Thyroid gland (tissue), 4 donors: ENCODE measurements at places on chromosomes 2 and 18.

GRCh38 chr2:227260041-227260440 lies 65.0 kb upstream of the MFF start:
- no peak for DNase-seq

GRCh38 chr2:113173542-113174375 lies at the start of gene PSD4:
Gene PSD4 (plus strand): TSS chr2:113173971. CDS start chr2:113182457, 8,486 bp downstream.
- DNase-seq = peak; percentile 67

- no peak for DNase-seq
These were observed 184.7 kb upstream of the GLI2 start for GRCh38 chr2:120550893-120551446.

DNA sequence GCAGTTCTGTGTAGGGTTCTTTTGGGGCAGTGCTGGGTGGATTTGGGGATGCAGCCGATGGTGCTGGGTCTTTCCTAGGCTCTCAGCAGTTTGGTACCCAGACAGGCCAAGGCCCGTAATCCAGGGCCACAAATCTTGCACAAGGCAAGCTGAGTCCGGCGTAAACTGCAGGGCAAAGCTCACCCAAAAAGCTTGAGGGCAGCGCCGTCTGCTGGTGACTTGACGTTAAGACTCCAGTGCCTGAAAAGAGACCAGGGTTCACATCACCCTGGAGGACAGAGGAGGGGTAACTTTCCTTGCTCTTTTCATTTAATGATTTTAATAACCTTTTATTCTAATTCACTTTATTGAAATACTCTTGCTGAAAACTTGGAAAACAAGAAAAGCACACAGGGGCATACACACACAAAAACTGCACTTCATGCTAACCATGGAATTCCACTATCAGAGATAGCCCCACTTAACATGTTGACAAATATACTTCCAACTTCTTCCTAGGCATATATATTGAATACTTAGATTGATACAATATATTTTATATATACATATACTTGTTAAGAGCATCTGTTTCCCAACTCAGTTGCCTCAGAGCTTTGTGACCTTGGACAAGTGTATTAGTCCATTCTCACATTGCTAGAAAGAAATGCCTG lies 38.9 kb downstream of the CNGA3 start:
- peak; percentile 69 for DNase-seq

DNA sequence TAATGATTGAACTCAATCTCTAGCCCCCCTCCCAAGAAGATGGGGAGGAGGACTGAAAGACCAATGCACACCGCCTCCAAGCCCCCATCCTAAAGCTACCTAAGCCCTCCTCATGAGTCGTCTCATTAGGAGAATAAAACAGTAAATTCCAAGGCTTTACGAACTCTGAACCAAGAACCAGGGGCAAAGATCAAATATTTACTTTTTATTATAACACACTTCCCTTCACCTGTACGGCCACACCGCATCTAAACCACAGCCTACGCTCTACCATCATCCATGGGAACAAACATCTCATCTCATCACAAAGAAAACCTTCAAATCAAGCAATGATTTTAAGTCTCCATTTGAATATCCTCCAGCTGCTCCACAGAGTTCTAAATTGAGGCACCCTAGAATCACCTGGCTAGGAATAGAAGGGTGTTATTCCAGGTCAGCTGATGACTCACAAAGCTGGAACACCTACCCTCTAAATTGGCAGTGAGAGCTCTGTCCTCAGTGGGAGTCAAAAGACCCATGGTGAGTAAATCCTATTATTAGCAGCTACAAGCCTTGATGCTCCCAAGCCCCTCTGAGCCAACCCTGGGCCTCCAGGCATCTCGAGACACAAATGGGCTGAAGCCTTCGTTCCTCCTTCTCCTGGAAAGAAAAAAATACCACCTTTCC lies 45.6 kb upstream of the BZW1 start:
- no peak for DNase-seq

DNA sequence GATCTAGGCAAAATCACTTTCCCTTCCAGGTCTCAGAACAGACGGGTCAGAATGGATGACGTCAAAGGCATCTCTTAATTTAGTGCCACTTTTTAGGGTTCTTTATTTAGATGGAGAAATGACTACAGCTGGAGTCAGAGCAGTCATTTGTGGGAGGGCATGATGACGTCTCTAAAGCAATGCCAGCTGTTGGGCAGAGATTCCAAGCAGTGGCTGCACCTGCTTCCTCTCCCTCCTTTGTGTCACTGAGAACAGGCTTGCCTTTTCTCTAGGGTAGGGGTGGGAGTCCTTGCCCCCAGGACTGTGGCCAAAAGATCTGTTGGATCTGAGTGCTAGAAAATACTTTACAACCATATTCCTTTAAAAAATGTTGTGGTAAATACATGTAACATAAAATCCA lies 28.7 kb upstream of the SKOR2 start:
- DNase-seq = no peak

DNA sequence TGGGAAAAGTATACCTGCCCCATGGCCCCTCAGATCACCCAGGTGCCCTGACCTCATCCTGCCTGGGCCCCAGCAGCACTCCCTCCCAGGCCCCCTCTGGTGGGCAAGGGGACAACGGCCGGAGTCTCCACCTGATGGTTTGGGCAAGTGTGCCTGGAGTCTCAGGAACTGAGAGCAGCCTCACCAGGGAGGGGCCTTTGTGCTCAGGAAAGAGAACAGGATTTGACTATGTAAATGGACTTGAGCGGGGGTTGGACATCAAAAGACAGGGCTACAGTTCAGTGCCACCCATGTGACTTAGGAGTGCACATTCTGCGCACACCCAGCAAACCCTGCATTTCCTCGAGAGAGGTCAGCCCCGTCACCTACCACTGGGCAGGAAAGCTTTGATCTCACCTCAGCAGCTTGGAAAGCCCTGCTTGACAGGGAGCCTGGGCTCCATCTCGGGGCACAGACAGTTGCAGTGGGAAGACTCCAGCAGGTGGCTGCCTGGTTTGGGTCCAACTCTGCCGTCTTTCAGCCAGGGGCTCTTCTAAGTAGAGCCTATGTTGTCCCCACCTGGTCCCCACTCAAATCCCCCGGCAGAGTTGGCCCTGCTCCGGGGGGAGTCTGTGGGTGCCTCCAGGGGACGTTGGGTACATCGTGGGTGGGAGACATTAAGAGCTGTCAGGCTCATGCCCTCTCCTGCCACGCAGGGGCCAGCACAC lies 3.3 kb downstream of the INPP5D start:
- DNase-seq = no peak

DNA sequence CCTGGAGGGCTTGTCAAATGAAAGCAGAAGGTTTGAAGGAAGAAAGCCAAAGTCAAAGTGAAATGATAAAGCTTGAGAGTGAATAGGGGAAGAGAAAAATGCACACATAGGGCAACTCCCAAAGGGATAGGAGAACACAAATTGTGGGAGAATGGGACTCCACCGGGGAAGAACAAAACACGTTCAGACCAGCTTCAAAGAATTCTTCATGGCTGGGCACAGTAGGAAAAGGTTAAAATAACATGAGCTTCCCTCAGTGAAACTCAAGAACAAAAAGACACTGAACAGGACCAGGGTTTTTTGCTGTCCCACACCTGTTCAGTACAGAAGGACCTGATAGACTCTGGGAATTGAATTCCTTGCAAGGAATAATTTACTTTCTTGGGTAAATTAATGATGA lies 123.1 kb upstream of the NCKAP5 start:
- DNase-seq = no peak

GRCh38 chr2:151350579-151351195 lies 6.7 kb upstream of the TNFAIP6 start:
- DNase-seq = no peak

GRCh38 chr2:159605441-159606178 lies 10.7 kb downstream of the BAZ2B start:
- DNase-seq = peak; percentile 22

GRCh38 chr2:42762823-42763804 lies 821 bp downstream of the OXER1 start:
- DNase-seq = no peak

- DNase-seq = peak; percentile 17
These were observed 2.3 kb downstream of the ARL4C start for GRCh38 chr2:234494361-234495250.

- no peak for DNase-seq
These were observed 612.3 kb upstream of the FANCL start for GRCh38 chr2:58853420-58853819.

GRCh38 chr18:7766817-7767216 lies 199.7 kb downstream of the PTPRM start:
- no peak for DNase-seq

DNA sequence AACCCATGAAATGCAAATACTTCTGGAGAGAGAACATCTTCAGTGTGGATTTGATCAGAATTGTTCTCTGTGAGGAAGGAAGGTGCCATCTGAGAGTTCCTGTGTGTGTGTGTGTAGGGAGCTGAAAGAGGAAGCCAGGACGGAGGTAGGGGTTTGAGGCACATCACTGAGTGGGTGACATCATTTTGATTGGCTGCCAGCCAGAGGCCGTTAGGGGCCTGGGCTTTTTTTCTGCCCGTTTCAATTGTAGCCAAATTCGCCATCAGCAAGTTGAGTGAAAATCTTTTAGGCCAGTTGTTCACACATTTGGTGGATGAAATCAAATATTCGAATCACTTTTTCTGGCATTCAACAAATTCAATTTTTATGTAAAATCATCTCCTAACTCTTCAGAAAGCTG lies 48.9 kb downstream of the TSN start:
- no peak for DNase-seq

- DNase-seq = peak; percentile 10
These were observed 89.0 kb upstream of the RBMS1 start for GRCh38 chr2:160582490-160583145.

- no peak for DNase-seq
These were observed 230.1 kb downstream of the DYM start for GRCh38 chr18:49230326-49230725.

DNA sequence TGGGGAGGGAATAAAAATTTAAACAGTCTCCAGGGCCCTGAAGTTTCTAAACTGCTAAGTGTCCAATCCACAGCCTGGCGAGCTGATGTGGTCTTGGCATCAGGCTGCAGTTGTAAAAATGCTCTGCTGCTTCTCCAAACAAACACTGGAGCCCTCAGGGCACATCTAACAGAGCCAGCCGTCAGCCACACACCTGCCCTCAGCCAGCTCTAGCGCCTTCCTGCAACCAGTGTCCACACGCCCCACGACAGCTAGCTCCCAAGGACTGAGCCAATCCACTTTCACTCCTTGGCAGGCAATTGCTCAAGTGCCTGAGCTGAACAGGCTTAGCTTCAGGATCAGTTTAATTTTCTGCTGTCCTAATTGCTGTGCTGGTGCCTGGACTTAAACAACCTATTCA lies 446.4 kb upstream of the RAB12 start:
- peak; percentile 91 for DNase-seq

GRCh38 chr2:73258186-73258912 lies 24.2 kb downstream of the CCT7 start:
- no peak for DNase-seq

DNA sequence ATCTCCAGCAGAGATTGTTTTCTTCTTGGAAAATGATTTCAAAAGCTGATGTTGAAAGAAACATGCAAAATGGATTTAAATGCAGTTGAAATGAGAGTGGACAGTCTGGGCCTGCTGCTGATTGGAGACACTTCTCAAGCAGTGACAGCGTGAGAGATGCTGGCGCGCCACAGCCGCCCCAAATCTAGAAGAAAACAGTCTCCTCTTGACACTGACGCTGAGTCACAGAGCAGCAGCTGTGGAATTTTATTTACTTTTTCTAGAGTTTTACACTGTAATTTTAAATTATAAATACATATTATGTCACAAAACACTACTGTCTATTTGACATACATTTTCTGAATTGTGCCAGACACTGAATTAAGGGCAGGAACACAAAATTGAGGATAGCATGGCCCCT lies 121.8 kb upstream of the TMEM200C start:
- DNase-seq = no peak

DNA sequence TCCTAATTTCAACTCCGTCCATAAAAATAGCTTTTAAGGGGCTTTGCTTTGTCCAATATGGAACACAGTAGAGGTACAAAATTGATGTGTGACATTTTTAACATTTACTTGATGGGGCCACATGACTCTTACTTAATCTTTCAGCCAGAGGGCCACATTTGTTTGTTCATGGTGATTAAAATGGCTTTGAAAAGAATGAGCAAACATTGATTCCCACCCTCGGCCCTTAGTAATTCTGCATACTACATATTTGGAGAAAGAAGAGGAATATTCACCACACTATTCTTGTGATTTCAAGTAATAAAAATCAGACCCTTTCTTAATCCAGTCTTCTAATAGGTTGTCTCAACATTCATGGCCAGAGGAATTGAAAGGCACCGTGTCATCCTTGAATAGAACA lies 17.5 kb downstream of the ARPC2 start:
- no peak for DNase-seq

DNA sequence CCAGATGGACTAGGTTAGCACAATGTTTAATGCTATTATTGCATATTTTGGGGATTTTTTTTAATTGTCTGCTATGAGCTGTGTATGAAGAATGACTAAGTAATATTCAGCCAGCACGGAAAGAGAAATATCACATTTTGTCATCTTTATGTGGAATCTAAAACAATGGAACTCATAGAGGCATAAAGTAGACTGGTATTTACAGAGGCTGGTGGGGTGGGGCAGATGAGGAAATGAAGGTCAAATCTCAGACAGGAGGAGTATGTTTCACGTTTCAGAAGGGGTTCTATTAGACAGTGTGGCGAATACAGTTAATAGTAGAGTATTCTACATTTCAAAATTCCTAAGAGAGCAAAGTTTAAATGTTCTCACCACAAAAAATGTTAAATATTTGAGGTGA lies 4.7 kb downstream of the CDH19 start:
- DNase-seq = no peak

DNA sequence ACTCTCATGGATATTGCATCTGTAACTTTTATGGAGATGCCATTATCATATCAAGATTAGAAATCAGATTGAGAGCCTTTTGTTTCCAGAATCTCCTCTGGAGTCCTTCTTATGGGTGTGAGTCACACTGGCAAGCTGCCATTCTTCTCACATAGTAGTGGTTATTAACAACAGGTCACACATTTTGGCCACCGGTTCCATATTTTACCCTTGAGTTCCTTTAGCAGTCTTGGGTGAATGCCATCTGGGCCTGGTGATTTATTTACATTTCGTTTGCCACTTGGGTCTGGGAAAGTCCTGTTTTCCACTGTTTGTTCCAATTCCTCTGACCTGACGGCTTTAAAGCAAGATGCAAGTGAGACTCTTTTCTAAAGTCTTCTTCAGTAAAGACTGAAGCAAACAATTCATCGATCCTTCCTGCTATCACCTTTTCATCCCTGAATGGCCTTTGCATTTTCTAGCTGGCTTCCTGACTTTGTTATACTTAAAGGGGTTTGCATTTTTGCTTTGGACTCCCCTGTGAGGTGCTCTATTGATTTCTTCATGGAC lies 80.5 kb upstream of the CAVIN2 start:
- peak; percentile 84 for DNase-seq

DNA sequence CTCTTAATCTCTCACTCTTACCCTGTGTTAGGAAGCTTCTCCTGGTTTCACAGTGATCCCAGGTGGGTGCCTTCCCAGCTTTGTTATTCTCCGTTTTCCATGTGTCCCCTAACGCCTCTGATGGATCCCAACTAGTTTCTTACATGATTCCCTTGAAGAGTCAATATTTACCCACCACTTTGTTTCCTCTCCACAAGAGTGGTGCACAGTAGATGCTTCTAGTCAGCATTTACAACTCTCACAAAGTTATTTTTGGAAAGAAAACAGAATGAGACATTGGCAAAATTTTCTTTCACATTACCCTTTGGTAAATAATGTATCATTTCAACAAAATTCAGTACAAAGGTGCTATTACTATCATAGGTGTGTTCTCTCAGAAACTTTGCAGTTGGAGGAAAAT lies 1611.1 kb upstream of the ZEB2 start:
- DNase-seq = no peak

GRCh38 chr2:147449323-147449991 lies 395.4 kb upstream of the ACVR2A start:
- no peak for DNase-seq
